NCI-H524 (cell line): ENCODE measurements at places on chromosomes 16 and 17.

- peak; percentile 48 for DNase-seq
Observed at GRCh38 chr17:40499551-40500189, 1.8 kb downstream of the TNS4 start.

DNA sequence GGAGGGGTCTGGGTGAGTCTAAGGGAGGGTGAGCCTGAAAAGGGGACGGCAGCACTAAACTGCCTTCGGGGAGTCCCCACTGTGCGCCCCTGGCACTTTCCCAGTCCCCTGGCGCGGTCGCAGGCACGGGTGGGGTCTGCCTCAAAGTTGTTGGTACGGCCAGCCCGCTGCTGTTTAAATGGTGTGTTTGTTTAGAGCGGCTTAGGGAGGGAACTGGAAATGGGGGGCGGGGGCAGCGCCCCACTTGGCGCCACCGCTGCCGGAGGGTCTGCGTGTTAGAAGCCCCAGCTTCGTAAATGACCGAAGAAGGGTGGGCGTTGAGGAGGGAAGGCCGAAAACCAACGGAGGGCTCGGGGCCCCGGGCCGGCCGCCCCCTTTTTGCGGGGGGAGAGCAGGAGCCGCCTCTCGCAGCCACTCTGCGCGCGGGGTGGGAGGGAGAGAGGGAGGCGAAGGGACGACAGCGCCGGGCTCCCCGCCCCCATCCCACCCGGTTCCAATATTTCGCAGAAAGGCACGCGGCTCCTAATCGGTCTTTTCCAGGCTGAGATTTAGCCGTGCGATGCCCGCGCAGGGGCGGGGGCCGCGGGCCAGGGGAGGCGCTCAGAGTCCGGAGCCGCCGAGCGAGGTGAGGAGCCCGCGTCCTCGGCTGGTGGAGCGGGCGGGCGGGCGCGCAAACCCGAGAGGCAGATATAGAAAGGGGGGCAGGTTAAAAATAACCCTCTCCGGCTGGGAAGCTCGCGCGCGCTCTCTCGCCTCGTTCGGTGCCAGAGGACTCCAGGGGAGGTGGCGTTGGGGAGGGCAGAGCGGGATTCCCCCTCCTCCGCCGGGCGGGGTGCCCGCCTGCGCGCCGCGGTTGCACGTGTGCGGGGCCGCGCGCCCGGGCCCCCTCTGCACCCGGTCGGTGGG lies 54.9 kb downstream of the SREBF1 start:
- peak; percentile 89 for DNase-seq

DNA sequence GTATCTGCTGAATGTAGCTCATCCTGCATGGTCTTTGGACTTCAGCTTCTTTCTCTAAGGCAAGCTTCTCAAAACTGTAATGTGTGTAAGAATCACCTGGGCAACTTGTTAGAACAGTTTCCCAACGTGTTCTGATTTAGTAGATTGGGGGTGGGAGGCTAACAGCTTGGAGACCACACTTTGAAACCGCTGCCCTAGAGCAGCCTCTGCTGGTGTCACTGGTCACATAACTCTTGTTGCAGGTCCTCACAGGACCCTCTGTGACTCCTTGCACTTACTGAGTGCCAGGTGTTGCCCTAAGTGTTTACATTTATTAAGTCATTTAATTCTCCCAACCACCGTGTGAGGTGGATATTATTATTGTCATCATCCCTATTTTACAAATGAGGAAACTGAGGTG lies 9.9 kb downstream of the SLC35G3 start:
- no peak for DNase-seq

DNA sequence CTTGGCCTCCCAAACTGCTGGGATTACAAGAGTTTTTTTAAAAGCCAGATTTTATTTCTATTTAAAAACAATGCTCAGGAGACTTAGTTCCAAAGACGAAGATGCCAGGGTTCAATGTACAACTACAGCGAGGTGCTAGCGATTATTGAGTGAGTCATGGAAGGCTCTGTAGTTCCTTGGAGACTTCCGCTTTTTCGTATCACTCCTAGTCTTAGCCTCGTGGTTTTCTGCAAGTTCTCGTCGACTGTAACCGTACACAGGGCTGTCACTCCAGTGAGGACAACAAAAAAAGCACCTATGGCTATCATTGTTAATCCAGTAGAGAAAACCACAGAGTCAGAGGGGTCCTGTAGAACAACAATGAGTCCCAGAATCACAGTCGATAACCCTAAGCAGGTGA lies 22.7 kb upstream of the ZC3H7A start:
- no peak for DNase-seq

GRCh38 chr17:17820463-17821158 lies 16.2 kb downstream of the SREBF1 start:
- DNase-seq, result no peak

- no peak for DNase-seq
Observed at GRCh38 chr17:20096430-20096829, 87.3 kb downstream of the SPECC1 start.

DNA sequence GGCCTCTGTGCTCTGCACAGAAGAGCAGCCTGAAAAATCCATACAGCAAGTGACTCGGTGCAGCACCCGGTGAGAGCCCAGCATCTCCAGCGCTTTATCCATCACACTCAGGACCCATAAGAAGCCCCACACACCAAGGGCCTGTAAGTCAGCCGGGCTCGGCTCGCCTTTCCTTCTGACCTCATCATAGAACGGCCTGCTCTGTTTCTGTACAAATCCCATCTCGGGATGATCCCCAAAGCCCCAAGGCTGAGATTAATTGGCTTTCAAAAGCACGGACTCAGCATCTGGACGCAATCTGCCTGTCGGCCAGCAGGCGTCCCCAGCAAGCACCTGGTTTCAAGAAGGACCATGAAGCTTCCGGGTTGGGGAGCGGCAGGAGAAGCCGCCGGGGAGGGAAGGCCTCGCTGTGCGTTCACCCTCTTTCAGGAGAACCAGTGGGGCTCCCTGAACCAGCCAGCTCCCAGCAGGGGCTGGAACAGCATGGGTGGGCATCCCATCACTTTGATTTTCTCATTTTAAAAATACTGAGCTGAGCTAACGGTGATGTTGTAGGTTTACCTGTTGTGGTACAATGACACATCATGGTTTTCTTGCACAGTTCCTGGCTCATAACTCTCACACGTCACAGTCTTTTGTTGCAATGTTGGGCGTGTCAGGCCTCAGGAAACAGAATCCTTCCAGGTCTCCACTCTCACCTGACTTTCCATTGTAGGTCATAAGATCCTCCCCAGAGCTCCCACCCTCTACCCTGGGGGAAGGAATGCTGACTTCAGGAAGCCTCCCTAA lies 6.7 kb downstream of the CCDC57 start:
- peak; percentile 64 for DNase-seq

DNA sequence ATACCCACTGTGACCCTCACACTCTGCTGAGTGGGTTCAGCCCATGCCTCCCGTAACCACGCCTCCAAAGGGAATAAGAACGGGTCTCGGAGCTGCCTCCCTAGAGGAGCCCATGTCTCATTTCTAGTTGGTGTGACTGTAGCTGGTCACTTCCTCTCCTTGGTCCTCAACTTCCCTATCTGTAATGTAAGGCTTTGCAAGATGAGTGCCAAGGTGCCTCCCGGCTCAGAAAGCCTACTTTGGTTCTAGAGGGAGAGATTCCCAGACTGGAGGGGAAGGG lies 20.8 kb downstream of the C16orf74 start:
- no peak for DNase-seq

- DNase-seq, result no peak
Observed at GRCh38 chr17:53979991-53980390, 157.3 kb downstream of the KIF2B start.

DNA sequence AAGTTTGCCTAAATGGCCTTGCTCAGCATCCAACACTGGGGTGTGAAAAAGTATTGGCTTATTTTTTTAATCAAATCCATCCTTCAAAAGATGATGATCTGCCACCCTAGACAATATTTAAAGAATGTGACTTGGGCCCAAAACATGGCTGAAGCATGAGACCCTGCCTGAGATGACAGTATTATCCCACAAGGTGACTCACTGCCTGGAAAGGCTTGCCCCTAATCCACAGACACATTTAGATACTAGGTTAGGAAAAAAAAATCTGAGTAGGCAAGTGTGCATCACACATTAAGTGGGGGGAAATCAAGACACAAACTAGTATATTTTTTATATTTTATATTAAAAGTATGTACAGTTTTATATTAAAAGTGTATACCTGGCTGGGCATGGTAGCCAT lies 38.4 kb downstream of the TOM1L2 start:
- DNase-seq, result no peak
